Nephron progenitor cell (in vitro differentiated cells): ENCODE measurements at places on chromosomes 7 and 10.

DNA sequence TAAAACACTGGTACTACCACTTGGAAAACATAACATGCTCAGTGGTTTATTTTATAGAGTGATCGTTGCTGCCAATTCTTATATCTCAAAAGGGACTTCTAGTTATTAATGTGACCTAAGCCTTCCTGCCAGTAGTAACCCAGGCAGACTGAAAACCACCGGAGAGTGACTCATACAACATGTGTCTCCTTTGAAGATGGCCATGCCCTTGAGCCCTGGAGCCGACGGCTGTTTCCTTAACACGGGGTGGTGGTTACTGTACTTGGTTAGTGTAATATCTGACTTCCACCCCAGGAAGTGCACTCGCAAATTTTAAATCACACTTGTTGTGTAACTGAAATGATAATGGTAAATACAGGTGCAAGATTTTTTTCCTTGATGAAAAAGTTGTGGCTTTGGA lies 30.5 kb downstream of the JAKMIP3 start:
- DNase-seq = no peak

GRCh38 chr10:1316809-1317143 lies 260.6 kb downstream of the WDR37 start:
- DNase-seq = no peak

GRCh38 chr10:104038537-104038936 lies 47.1 kb downstream of the COL17A1 start:
- no peak for DNase-seq

- no peak for DNase-seq
Observed at GRCh38 chr10:49762566-49762877, 399 bp upstream of the OGDHL start.

GRCh38 chr10:72085864-72086465 lies 2.4 kb downstream of the SPOCK2 start:
- no peak for DNase-seq

DNA sequence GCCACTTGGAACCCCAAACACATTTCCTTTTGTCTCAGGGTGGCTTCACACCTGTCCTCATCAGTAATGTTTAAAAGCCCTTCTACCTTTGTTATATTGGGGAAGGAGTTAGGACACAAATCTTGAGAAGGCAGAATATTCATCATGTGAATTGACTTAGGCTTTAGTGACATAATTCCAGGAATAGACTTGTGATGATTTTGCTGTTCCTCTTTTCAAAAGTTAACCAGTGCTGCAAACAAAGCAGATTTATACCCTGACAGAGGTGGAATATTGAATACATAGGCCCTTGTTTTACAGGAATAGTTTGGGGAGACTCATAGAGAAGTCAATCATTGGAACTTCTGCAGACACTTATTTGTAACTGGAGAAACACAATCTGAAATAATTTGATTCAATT lies 27.0 kb downstream of the ZNF786 start:
- DNase-seq = no peak

GRCh38 chr10:71067098-71067740 lies 145.2 kb upstream of the UNC5B start:
- no peak for DNase-seq

- no peak for DNase-seq
Observed at GRCh38 chr10:27104919-27105318, 4.6 kb upstream of the ANKRD26 start.

DNA sequence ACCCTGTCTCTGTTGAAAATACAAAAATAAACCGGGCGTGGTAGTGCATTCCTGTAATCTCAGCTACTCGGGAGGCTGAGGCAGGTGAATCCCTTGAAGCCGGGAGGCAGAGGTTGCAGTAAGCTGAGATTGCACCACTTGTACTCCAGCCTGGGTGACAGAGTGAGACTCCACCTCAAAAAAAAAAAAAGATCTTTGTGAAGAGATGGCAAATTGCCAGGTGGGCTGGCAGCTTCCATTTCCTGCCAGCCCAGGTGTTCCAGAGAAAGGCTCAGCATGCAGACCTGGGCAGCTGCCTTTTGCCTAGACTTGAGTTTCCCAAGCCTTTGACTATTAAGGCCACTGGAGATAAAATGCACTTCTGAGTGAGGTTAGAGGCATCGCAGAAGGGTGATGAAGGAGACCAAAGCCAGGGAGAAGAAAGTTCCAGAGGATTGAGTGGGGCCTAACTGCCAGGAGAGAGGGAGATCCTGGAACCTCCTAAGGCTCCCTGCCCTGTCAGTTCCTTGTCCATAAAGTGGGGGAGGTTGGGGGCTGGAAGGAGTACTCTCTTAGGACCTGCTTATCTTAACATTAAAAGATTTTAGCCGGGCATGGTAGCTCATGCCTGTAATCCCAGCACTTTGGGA lies 10.0 kb upstream of the DDIT4 start:
- DNase-seq = no peak

DNA sequence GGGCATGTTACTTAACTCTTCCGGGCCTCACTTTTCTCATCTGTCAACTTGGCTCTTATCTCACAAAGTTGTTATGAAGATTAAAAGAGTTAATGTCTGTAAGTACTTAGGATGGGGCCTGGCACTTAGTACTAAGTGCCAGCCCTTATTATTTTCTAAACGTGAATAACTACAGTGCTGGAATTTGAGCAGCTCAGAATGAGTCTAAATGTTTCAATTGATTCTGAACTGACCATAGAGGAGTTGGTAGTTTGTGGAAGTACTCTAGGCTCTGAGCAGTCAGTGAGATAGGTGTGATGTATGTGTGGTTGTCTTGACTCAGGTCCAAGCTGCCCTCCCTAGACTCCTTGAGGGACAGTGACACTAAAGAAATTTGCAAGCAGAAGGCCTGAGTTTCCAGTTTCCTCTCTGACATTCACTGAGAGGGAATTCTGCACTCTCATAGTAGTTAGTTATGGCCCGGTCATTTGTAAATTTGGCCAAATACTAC lies 18.5 kb upstream of the JAZF1 start:
- DNase-seq = no peak

- DNase-seq = no peak
Observed at GRCh38 chr10:60032723-60033122, 126.4 kb upstream of the CCDC6 start.

DNA sequence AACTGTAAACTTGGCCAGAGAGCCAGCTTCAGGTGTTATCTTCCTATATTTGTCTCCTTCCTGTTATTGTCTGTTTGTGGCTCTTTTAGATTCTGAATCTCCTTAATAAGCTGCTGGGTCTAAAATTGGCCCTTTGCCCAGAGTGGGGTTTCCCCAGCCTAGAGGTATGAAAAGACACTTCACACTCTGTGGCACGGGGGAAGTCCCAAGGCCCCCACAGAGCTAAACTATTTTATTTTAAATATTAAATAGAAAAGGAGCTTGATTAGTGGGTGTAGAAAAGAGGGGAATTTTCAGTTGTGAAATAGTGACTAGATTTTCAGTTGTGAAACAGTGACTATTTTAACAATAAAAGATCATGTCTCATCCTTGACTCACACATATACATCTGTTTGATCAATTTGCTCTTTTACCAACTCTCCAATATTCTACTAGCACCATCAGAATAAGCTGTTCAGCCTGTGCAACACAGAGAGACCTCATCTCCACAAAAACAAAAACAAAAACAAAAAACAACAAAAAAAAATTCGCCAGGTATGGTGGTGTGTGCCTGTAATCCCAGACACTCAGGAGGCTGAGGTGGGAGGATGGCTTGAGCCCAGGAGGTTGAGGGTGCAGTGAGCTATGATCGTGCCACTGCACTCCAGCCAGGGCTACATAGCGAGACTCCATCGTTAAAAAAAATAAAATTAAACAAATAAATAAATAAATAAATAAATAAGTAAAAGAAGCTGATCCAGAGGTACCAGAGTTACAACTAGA lies 24.9 kb upstream of the ADO start:
- DNase-seq = no peak

GRCh38 chr7:3463696-3464095 lies 162.6 kb downstream of the SDK1 start:
- no peak for DNase-seq

GRCh38 chr7:18016547-18017444 lies 10.8 kb downstream of the PRPS1L1 start:
- no peak for DNase-seq

GRCh38 chr7:28608731-28609130 lies 196.4 kb downstream of the CREB5 start:
- DNase-seq = no peak

DNA sequence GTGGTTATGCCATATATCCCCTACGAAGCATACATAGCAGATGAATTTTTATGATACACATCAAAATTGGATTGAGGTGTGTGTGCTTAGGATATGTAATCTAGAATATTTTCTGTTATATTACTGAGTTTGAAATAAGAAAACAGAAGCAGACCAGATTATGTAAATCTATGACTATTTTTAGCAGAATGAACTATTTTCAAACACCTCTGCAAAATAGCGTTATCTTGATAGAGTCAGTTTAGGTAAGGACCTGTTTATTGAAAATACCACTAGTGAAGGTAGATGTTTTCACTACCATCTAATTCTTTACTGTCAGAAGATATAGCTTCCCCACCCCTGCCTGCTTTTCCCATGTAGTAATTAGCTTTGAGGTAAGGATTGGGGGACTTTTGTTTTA lies 9.1 kb downstream of the LANCL2 start:
- DNase-seq = no peak
